NCI-H187 treated with DMSO at 0.1 percent for 48 hours (cell line): ENCODE measurements at places on chromosomes 3 and 15.
A peak's percentile ranks its signal among the peaks of the same experiment; 100 is the strongest.

GRCh38 chr15:45205192-45205591, 17.4 kb upstream of the SHF start:
- peak; percentile 5 for DNase-seq

DNA sequence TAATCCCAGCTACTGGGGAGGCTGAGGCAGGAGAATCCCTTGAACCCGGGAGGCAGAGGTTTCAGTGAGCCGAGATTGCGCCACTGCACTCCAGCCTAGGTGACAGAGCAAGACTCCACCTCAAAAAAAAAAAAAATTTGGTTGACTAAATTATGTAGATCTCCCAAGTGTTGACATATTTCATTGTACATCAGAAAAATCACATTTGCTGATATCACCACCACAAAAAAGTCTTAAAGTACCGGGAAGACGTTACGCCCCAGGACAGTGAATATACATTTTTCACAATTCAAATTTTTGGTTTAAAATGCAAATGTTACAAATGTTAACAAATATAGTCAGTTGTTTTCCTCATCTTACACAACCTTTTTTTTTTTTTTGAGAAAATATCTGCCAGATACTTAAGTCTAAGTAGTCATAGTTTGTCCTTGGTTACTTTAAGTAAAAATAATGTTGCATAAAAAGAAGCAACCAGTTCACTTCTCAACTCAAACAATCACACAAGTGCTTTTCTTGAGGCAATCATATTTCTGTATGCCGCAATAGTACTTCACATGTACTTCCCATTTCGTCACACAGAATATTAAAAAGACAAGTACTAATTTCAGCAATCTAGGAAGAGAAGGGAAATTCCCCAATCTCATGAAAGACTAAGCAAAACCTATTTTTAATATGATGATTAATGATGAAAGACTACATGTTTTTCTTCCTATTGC, 41.0 kb upstream of the TCF12 start:
- no peak for DNase-seq

GRCh38 chr15:45186771-45187577, 792 bp downstream of the SHF start:
- DNase-seq = no peak

DNA sequence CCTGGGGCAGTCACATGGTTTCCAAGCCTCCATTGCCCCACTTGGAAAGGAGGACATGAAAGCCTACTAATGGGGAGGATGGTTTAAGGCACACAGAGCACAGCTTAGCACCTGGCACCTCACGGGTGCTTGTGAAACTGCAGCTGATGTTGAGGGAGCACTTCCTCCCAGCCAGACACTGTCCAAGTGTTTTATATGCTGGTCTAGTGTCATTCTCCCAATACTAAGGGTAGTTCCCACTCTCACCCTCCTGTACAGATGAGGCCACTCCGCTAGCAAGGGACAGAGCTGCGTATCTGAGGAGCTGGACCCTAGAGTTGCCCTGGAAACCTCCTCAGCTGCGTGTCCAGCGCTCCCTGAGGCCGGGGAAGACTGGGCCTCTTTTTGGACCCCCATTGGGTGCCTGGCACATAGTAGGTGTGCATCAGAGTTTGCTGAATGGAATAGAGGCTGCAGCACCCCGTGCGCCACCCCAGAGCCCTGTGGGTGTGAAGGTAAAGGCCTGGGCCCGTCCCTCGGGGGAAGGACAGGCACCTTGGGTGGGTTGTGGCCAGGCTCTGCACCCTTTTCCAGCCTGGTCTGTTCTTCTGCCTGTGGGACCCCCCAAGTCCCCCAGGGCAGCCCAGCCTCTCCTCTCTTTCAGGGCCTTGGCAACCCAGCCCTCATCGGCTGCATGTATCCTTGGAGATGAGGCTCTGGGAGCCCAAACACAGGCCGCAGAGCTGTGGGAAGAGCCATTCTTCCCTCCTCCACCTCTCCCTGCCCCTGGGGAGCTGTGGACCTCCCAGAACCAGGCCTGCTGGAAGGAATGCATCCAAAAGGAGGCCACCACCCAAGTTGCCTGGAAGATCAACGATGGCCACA, 31.3 kb downstream of the DNASE1L3 start:
- DNase-seq = no peak
